ENCODE measurements at places on chromosomes 1 and 21.

- no peak overlapping the region for H3K27ac ChIP-seq
- DNase-seq = no peak
- no peak overlapping the region for H3K4me3 ChIP-seq
- no peaks in the 10 kb centered on the region for H3K36me3 ChIP-seq
- no peaks in the 10 kb centered on the region for H3K4me1 ChIP-seq
Measured at GRCh38 chr1:220363196-220363837, 91.1 kb upstream of the RAB3GAP2 start.

- no peak for DNase-seq
- H3K36me3 ChIP-seq = no peaks in the 10 kb centered on the region
- H3K4me1 ChIP-seq = no peaks in the 10 kb centered on the region
- H3K4me3 ChIP-seq = no peak overlapping the region
- no peaks in the 10 kb centered on the region for H3K27me3 ChIP-seq
Measured at GRCh38 chr1:83769594-83770318, 229.2 kb downstream of the TTLL7 start.

DNA sequence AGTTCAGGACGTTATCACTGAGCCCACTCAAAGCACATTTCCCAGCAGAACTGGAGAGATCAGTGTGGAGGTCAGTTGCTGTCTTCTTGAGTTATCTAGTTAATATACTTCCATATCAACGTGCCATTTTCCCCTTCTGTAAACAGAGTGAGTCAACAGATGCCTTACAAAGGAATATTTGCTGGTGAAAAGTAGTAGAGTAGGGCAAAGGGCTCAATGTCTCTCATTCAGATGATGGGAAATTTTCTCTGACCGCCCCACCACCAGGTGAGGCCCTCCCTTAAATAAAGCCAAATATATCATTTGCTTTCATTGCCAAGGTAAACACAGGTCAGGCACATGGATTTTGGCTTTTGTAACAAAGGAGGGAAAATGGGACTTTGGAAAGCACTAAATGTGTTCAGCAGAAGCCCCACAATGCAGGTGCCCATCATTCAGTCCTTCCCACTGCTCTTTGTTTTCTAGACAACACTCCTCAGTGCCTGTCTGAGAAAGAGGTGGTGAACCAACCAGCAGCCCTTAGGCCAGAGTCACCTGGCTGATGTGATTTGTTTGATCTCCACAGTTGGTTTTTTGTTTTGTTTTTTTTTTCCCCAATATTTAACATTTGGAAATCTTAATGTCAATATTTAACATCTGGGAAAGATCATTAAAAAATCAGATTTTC lies 40.5 kb upstream of the SAMD13 start:
- no peaks in the 10 kb centered on the region for H3K4me1 ChIP-seq
- H3K27ac ChIP-seq = no peak overlapping the region
- no peaks in the 10 kb centered on the region for H3K36me3 ChIP-seq
- DNase-seq = no peak

DNA sequence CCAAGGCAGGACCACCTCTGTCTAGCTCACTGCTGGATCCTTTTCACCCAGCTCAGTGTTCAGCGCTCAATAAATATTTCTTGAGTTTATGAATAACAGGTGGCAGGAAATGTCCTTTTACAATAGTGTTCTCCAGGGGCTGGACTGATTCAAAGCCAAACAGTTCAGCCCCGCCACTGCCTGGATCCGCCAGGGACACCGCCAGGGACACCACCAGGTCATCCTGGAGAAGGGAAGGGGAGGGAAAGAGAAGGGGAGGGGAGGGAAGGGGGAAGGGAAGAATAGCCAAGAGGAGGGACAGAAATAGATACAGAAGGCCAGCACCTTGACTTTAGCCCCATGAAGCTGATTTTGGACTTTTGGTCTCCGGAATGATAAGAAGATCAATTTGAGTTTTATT lies 255.6 kb downstream of the GRIK3 start:
- no peaks in the 10 kb centered on the region for H3K4me1 ChIP-seq
- no peak overlapping the region for H3K27ac ChIP-seq
- DNase-seq = no peak

DNA sequence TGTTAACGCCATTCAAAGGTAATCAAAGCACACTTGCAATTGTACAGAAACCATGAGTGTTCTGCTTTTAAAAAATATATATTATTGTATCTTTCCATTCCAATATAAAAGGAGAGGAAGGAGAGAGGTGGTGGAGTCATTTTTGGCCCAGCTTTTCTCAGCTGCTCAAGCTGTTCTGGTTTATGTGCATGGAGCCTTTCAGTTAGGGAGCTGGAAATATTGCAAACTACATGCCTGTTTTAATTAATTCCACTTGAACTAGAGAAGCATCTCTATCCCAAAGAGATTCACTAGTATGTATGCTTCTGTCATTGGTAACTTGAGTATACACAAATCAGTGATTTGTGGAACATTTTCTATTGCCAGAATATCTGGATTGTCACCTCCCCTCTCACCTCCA lies 28.5 kb upstream of the C1orf105 start:
- H3K27me3 ChIP-seq = no peaks in the 10 kb centered on the region
- no peak overlapping the region for H3K4me3 ChIP-seq
- H3K4me1 ChIP-seq = peaks cover under 1% of the 10 kb centered on the region
- H3K36me3 ChIP-seq = no peaks in the 10 kb centered on the region
